ENCODE measurements at places on chromosomes 16 and 17.
A peak's percentile ranks its signal among the peaks of the same experiment; 100 is the strongest.

DNA sequence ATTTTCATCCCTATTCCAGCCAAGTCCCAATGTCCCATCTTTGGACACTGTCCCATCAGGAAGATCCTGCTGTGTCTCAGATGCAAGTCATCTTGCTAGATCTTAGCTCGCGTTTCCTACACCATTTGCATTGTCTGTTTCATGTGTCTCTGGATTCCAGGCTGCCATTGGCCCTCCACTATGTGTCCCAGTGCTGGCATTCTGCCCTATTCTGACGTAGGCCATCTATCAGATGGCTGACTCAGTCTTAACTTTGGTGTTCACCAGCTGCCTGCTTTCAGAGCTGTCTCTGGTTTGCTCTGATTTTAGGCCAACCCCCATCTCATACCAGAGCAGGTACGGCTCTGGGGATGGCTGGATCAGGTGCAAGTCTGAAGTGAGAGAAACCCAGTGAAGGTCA, 300.9 kb upstream of the ASIC2 start:
- no peak for DNase-seq

DNA sequence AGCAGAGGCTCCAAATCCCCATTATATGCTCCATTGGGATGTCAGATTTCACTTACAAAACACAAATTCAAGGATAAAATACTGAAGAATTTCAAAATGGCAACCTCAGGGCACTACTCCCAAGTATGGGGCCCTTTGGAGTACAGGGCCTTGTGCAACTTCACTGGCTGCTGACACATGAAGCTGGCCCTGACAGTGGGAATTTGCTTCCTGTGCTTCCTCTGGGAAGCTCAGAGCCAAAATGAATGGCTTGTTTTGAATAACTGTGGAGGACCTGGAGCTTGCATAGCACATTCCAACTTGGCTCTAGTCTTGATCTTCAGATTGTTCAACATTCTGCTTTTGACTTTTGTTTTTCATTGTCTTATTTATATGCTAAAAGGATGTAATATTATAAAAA, 52.3 kb upstream of the HNF1B start:
- DNase-seq = no peak

DNA sequence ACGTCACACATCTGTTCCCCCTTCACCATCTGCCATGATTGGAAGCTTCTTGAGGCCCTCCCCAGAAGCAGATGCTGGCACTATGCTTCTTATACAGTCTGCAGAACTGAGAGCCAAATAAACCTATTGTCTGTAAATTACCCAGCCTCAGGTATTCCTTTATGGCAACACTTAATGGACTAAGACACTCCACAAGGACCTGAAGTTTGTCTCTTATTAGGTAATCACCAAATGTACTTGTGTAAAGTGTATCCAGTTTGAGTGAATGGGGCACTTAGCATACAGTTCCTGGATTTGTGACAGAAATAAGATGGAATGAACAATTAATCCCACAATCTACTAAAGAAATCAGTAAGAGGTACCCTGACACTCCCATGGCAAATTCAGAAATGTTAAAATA, 105.3 kb downstream of the SLC39A11 start:
- DNase-seq = no peak

GRCh38 chr17:8126491-8127066, 2.7 kb upstream of the HES7 start:
- no peak for DNase-seq

- no peak for DNase-seq
These were observed 929 bp downstream of the TMEM11 start for GRCh38 chr17:21212826-21213637.

DNA sequence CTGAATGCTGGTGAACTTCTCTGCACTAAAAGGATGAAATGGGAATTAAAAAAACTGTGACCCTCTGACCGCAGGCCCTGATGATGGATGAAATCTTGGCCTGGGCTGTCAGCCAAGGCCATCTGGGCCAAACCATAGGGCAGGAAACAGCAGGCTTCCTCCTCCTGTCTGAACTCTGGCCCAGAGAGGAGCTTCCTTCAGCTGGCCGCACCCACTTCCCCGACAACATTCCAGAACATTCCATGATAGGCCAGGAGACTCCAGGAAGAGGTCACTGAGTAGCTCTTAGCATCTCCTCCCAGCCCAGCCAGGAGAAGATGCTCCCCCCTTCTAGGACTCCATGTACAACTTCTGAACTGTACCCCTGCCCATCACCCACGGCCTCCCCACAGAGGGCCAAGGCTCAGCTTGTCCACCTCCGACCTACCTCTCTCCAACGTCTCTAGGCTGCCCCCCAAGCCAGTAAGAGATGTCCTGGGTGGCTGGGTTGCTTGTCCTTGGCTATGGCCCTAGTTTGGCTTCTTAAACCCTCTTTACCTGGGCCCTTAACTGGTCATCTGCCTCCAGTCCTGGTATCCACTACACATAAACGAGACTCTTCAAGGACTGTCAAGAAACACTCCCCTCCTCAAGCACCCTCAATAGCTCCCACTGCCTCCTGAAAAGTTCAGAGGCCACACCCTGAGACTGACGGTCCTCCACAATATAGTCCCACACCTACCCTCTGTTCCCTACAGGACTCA, 1.7 kb downstream of the RPH3AL start:
- no peak for DNase-seq

DNA sequence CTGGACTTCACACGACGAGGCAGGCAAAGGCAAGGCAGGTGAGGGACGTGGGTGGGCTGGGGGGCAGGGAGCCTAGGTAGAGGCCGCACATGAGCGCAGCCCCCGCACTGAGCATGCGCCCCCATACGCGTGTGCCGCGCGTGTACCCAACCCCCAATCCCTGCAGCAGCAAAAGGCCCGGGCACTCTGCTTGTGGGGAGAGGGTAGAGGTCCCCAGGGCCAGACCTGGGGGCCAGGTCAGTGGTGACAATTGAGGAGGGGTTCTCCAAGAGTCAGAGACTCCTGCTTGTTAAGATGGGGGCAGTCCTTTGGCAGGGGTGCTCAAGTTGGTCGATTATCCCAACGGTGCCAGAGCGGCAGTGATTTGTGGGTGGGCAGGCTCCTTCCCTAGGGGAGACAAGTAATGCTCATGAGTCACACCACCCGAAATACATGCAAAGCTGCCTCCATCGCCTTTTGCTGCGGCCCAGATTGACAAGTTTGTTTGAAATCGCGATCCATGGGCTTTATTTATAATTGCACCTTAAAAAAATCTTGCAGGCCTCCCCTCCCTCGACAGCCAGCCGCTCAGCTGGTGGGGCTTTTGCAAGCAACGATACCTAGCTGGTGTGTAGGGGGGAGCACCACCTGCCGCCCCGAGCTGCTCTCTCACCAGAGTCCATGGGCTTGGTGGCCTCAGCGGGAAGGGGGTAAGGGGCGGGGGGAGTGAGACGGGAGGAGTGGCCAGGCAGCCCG, 1.1 kb upstream of the GIT1 start:
- no peak for DNase-seq

GRCh38 chr17:76139801-76140660, 1.0 kb downstream of the FOXJ1 start:
- DNase-seq = no peak

DNA sequence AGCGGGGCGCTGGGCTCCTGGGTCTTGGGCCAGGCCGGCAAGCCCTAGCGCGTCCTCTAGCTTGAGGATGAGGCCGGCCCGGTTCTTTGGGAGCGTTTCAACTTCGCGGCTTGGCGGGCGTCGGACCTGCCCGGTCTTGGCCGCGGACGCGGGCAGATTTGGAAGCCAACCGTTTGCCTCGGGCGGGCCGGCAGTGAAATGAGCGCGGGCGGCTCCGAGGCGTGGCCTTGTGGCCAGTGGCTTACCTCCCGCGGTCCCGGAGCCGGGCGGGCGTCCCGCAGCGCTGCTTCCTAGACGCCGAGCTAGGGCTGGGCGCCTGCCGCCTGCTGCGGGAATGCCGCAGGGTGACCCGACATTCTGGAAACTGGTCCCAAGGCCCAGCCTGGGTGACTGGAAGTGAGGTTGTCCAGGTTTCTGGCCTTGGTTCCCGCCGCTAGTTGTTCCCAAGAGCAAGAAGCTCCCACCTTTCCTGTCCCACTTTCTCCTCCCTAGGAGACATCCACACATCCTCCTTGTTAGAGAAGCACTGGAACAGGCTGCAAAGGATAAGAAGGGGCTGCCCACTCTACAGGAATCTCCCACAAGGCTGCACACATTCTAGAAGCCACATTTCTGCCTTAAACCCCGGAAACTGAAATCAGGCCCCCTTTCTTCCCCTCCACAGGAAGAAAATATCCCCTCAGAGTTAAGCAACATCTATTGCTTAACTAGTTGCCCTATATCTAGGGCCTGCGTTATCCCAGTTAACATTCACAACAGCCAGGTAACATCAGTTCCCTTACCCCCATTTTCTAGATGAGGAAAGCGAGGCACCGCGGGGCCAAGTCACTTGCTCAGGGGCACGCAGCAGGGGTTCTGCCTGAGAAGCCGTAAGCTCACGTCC, 4.5 kb upstream of the CBX8 start:
- no peak for DNase-seq

DNA sequence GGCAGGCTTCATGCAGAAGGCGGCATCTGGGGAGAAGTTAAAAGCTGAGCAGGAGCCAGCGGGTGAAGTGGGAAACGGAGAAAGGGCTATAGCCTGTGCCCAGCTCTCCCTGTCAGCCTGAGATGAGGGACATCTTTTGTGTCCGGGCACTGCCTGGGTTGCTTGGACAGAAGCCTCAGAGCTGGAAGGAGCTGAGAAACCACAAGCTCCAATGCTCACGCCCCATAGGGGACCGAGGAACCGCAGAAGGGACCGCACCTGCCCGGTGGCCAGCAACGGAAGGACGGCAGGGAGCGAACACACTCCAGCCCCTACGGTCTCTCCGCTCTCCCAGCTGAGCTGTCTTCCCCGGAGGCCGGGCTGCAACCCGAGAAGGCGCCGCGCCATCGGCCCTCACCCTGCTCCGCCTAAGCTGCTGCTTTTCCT, 175.8 kb downstream of the NPIPB11 start:
- DNase-seq = no peak

DNA sequence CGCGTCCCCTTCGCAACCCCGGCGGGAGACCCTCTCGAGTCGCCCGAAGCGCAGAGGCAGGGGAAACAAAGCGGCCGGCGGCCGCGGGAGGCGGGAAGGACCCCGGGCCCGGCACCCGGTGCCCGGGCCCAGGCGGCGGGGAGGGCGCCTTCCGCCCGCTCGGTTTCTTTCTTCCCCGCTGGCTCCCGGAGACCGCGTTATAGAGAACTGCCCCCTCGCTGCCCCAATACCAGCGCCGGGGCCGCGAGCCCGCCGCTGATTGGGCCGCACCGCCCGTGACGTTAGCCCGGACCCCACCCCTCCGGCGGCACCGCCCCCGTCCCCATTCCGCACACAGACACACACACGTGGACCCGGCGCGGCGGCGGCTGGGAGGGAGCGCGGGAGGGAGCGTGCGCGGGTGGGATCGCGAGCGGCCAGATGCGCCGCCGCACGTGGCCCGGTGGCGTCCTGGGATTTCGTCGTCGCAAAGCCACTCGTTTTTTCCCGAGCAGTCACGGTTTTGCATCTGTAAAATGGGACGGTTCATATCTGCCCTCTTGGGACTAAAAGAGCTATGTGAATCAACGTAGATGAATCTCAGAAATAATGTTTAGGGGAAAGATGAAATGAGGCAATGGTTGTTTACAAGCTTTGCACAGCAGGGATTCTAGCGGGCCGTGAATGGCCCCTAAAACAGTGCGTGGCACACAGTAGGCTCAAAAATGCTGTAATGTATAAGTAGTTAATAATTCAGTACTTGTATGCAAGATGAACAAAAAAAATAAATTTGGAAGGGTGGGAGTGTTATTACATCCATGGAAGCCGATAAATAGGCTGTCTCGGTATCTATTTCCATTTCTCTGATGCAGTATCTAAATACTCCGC, at the start of gene EPOP:
EPOP (minus strand) TSS at position 209 of the 867 bp plus-strand sequence. CDS start 462 bp downstream, outside the sequence.
- peak; percentile 70 for DNase-seq
